Activated naive CD4-positive, alpha-beta T cell (primary cell): ENCODE measurements at places on chromosomes 3 and 15.

GRCh38 chr3:188404701-188405100 is 250.7 kb downstream of the LPP start:
- DNase-seq = no peak

GRCh38 chr15:100672959-100673358 is 70.6 kb downstream of the ASB7 start:
- DNase-seq = no peak

DNA sequence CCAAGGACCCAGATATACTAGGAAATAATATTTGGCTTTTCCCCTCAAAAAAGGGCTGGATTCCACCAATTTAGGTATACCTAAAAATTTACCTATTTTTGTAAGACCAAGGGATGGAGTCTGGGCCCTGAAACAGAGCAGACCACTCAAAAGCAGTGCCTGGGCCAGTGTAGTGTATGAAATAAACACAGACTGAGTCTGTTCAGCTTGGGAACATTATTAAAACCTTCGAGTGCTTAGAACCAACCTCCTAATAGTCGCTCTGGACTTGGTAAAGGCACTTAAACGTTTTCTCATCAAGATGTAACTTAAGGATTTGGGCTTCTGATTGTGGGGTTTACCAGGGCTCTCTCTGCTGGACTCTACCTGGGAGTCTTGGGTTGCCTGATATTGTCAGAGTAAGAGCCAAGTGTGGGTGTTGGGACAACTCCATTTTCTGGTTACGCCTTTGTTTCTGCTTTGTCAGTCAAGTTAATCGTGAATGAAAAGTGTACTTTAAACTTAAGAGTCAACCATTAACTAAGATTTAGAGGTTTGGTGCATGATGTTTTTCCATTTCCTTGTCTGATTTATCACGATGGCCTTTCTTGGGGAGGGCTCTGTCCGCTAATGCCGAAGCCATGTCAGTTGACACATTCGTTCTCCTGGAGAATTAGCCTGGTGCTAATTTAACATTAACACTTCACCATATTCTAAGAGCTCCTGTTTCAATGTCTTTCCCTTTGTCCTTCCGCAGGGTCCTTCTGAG is 221.0 kb upstream of the TPM1 start:
- no peak for DNase-seq

GRCh38 chr15:100972975-100973350 is 53.8 kb downstream of the LRRK1 start:
- no peak for DNase-seq

DNA sequence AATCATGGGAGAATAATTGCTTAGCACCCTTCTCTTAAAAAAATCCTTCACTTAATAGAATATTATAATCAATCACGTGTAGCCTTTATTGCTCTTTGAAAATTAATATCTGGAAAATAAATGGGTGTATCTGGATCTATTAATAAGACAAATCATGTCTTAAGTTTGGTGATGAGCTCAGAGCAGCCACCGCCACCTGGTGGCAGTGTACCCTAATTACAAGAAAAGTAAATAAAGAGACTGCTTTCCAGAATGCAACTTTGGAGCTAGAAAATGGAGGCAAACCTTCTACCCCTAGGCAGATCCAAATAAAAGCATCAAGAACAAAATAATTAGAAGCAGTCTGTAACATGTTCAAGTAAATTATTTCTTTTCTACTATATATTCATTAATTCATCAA is 43.5 kb downstream of the EPHB1 start:
- DNase-seq = no peak
